ENCODE measurements at places on chromosomes 4 and X.

DNA sequence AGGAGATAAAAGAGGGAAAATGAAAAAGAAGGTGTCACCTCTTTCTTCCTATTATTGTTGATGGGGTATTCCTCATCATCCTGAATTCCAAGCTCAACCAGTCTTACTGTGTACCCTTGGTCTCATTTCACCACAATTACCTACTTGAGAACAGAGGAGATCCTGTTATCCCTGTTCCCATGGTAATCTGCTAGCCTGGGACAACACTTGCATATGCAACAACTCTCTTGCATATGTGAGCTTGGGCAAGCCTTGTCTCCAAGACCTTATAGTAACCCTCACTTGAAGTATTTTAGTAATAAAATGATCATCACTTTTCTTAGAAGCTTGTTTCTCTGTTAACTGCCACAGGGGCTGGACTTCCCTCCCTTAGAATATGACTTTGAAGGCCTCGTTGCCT, 253.7 kb downstream of the NAP1L3 start:
- DNase-seq: no peak

- no peak for DNase-seq
Observed at GRCh38 chr4:54908763-54909162, 216.6 kb downstream of the KDR start.

GRCh38 chr4:121304893-121305292, 75.9 kb downstream of the QRFPR start:
- no peak for DNase-seq

- no peak for DNase-seq
Observed at GRCh38 chr4:107380190-107380589, 339.8 kb downstream of the PAPSS1 start.

GRCh38 chr4:78656968-78657445, 105.4 kb downstream of the ANXA3 start:
- peak; percentile 88 for DNase-seq

- DNase-seq: no peak
Observed at GRCh38 chr4:14769993-14770392, 232.3 kb upstream of the CPEB2 start.

GRCh38 chrX:151711787-151712186, 4.0 kb upstream of the FATE1 start:
- no peak for DNase-seq
